ENCODE measurements at places on chromosomes 5 and 9.
A peak's percentile ranks its signal among the peaks of the same experiment; 100 is the strongest.

DNA sequence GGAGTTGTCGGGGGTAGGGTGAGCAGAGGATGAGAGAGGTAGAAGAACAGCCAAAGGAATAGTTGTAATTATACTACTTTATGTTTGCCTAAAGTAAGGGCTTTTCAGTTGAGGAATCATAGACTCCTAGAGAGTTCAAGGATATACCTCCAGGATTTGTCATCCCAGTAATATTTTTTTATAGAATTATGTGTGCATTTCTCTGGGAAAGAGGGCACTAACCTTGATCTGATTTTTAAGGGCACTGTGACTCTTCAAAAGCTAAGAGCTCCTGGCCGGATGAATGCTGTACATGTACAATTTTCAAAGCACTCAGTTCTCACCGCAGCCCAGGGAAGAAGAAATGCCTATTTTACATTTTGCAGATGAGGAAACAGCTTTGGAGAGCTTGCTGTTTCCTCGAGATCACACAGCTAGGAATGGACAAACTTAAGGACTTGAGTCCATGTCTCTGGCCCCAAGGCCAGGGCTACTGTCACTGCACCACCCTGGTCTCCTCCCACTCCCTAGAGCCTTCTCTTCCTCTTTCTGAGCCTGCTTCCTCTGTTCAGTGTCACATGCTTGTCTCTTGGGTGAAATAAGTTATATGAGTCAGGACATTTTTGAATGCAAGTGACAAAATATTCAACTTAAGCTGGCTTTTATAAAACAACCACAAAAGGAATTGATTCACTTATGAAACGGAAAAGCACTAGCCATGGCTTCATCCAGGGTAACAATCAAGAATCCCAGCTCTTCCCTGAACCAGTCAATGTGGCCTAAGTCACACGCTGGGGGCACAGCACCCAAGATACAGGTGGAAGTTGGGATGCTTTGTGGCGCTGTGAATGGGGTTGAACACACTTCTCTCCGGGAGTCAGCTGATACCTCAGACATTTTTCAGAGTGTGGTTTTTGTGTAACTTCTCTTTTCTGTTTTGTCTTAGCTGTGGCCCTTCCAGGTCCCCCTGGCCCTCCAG, 45.7 kb upstream of the TGFBR1 start:
- peak; percentile 98 for DNase-seq

DNA sequence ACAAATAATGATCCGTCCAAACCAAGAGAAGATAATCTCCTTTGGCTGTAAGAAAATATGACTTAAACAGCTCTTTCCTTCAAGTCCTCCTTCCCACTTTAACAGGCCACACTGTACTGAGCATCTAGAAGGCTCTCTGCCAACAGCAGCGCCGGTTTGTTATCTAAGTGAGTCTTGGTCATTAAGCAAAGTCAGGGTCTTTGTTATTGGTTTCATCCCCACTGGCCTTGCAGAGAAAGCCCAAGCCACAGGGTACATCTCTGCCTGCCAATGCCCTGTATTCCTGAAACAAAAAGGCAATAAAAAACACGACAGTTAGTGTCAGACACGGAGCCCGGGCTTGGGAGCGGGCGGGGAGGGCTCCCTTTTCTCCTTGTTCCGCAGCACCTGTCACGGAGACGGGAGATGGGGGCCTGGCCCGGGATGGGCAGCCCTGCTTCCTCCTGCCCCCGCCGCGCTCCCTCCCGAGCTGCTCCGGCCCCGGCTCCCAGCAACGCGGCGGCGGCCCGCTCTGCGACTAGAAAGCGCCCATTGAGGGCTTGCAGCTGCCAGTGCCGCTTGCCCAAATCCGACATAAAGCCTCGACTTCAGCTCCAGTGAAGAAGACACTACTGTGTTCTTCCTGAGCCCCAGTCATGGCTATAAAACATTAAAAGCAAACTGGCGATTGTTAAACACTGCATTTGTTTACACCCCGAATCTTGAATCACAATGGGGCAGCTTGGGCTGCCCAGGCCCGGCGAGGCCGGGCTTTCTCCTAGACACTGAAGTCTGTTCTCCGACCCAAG, 28.1 kb upstream of the PIK3R1 start:
- no peak for DNase-seq

- DNase-seq: no peak
These were observed 4.8 kb upstream of the C5orf47 start for GRCh38 chr5:173984218-173984617.

- no peak for DNase-seq
These were observed 9.9 kb downstream of the CLPTM1L start for GRCh38 chr5:1334831-1335539.

- peak; percentile 56 for DNase-seq
These were observed 557 bp downstream of the GNG10 start for GRCh38 chr9:111661802-111662521.

DNA sequence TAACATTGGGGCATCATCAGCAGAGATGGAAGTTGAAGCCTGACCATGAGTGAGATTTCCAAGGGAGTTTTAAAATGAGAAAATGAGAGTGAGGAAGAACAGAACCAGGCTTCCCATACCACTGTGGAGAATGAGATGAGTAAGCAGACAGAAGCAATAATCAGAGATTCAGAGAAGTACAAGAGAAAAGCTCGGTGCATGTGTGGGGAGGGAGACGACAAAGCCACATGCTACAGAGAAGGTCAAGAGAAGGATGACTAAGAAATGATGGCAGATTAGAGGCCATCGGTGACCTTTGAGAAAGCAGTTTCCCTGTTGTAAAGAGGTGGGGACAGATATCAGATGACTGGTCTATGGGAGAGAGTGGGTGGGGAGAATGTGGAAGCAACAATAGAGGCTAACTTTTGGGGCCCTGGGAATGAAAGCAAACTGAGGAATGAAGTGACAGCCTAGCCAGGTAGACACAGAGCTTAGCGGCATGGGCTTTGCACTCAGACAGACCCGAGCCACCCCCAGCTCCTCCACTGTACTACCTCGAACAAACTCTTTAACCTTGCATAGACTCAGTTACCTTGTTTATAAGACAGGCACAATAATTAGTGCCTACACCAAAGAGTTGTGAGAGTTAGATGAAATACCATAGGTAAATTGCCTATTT, 207.7 kb downstream of the PIK3R1 start:
- peak; percentile 93 for DNase-seq

- DNase-seq: peak; percentile 6
These were observed 78.6 kb downstream of the AOPEP start for GRCh38 chr9:94805051-94805489.

- no peak for DNase-seq
These were observed 20.4 kb downstream of the FNIP1 start for GRCh38 chr5:131776450-131776849.

- peak; percentile 71 for DNase-seq
These were observed 199.0 kb upstream of the TARS1 start for GRCh38 chr5:33241802-33242201.

GRCh38 chr5:169354263-169354662, 53.3 kb upstream of the SLIT3 start:
- DNase-seq: no peak

DNA sequence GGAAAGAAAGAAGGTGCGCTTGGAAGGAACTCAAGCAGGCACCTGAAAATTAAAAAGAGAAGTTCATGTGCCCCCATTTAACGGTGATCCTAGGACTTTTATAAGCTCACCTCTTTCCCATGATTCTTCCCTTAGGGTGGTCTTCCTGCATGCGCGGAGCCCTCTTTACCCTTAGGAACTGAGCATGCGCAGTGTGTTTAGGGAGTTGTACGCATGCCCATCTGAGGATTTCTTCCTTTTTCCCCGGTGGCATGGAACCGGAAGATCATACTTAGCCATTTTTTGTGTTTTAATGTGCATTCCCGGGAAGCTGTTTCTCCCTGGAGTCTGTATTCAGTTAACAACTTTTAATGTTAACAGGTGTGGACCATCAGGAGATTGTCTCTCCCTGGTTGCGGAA, 119.0 kb downstream of the FBXL7 start:
- no peak for DNase-seq

DNA sequence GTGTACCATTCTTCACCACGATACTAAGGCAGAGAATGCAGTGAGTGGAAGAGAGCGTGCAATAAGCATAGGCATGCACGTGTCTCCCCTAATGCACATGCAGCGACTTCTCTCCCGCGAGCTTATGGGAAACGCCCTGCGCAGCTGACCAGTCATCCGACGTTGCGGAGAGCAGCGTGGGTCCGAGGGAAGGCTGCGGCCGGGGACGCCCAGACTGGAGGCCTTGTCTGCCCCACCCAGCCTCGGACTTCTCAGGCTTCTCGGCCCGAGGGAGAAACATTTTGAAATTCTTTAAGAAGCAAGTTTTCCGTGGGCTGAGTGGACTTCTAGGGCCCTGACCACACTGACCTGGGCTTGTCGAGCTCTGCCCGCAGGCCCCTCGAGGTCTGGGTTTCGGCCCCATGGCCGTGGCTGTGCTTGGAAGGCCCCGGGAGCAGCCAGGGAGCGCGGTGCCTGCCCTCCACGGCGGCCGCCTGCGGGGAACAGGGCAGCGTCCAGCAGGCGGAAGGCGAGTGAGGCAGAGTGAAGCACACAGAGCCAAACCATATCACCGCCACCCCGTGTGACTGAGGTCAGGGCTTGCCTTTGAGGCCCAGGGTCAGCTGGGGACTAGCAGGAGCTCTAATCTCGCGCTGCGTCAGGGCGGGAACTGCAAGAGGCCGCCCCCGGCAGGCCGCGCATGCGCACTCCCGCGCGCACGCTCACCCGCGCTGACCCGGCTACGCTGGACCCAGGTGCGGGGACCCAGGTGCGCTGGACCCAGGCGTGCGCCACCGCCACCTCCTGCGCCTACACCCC, 60.0 kb upstream of the IRX1 start:
- DNase-seq: no peak

GRCh38 chr9:130432362-130432761, 12.4 kb upstream of the ASS1 start:
- no peak for DNase-seq

DNA sequence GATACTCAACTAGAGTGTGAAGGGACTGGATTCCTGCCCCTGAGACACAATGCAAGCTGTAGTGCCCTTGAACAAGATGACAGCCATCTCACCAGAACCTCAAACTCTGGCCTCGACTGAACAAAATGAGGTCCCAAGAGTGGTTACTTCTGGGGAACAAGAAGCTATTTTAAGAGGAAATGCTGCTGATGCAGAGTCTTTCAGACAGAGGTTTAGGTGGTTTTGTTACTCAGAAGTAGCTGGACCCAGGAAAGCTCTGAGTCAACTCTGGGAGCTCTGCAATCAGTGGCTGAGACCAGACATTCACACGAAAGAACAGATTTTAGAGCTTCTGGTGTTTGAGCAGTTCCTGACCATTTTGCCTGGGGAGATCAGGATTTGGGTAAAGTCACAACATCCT, 2.4 kb downstream of the ZNF483 start:
- DNase-seq: no peak

GRCh38 chr5:112594095-112594850, 143.4 kb upstream of the APC start:
- DNase-seq: no peak

- DNase-seq: no peak
These were observed 13.2 kb downstream of the ZFAND5 start for GRCh38 chr9:72351538-72352453.

GRCh38 chr5:149931992-149932436, 12.6 kb downstream of the PDE6A start:
- no peak for DNase-seq

- DNase-seq: no peak
These were observed 93.7 kb downstream of the RASEF start for GRCh38 chr9:82969291-82969690.

DNA sequence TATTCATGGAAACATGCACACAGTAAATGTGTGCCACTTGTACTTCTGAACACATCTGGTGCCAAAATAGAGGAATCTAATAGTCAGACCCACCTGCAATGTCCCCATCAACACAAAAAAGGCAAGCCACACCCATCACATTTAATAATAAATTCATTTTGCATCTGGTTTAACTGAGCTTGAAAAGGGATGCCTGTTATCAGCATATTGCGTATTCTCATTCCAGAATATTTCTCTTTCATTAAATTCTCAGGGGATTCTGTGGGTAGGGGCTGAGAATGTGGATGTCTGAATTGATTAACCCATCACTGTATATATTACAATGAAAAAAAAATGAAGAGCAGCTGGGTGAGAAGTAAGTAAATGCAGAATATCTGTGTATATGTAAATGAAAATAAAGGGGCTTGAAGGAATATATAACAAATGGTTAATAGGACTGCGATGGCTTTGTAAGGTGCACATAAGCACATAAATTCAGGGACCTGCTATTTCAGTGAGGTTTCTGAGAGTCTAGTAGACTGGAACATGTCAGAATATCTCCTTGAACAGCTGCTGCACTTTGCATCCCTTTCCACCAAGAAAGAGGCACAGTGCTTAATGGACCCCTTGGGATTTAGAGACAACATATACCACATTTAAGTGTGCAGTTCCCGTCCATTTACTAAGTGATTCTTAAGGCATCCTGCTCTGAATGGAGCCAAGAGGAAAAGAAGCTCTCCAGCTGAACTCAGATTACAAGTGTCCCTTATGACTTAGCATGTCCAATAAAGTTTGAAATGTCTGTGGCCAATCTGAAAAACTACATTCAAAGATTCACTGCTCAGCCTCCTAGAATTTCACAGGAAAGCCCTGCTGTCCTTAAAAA, 104.1 kb upstream of the NIPBL start:
- no peak for DNase-seq

- no peak for DNase-seq
These were observed 26.6 kb downstream of the PTPDC1 start for GRCh38 chr9:94110821-94111252.

DNA sequence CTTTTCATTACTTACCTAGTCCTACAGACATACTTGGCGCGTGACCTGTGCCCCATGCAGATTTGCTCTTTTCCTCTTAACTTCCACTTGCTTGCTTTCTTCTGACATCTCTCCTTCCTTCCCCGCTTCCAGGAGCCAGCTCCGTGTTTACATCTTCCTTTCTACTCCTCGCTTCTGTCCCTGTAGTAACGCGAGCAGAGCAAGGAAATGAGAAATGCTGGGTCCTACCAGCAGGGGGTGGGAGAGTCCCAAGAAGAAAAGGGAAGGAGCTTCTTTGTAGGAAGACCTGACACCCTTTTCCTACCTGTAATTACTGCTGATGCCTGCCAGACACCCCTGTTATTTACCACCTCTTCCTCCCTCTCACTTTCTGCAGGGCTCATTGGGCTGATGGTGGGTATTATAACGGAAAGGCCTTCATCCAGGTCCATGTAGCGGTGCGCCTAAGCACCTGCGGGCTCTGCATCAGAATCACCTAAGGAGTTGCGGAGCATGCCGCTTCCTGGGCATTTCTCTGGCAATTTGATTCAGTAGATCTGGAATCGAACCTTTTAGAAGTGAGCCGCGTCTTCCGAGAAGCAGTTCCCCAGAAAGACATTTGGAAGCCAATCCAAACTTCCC, 1260.8 kb upstream of the WWC1 start:
- DNase-seq: no peak

Data from inflammatory macrophage (primary cell).